ENCODE measurements at places on chromosomes 12 and 14.

GRCh38 chr12:90153827-90154226, 445.2 kb upstream of the ATP2B1 start:
- no peak for DNase-seq

GRCh38 chr12:109115404-109115757, 1.0 kb upstream of the ACACB start:
- DNase-seq, result no peak

GRCh38 chr14:68336165-68336564, 456.7 kb downstream of the ZFP36L1 start:
- no peak for DNase-seq

DNA sequence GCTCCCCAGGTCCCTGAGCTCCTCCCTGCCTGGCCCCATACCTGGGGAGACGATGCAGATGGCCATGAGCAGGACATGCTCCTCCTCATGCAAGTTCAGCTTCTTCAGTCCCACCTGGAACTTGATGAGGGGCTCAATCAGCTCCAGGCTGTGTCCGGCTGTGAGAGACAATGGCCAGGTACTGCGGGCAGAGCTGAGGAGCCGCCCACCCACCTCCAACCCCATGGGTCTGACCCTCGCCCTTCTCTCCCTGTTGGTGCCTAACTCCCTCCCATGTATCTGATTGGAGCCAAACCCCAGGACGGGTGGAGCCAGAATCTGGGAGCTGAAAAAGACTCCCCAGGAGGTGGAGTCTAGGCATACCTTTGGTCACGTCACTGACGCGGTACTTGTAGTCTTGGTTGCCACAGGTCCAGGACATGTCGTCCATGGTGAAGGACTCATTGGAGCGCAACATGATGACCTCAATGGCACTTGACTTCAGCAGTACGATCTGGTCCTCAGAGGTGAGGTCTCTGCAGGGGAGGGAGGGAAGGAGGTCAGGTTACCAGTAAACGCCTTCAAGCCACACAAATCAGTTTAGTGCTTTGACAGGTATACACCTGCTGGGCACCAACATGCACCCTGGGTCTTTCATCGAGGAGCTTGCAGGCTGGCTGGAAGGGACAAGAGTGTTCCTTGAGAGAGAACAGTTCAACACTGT, 26.7 kb upstream of the HDAC7 start:
- no peak for DNase-seq

DNA sequence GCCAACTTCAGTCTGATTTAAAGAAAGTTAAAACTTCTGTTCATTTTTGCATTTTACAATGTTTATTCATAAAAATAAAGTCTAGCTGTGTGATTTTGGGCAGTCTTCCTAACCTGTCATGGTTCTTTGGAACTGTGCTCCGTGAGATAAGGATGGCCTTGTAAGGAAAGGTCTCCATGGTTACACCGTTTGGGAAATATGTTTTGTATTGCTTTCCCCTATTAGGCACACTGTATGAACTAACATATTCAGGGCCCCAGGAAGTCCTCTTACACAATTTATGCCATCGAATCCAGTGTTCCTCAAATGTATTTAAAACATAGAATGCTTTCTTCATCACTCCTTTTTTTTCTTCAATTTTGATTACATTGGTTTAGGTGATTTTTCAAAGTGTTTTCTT, 54.5 kb downstream of the APAF1 start:
- DNase-seq, result no peak

DNA sequence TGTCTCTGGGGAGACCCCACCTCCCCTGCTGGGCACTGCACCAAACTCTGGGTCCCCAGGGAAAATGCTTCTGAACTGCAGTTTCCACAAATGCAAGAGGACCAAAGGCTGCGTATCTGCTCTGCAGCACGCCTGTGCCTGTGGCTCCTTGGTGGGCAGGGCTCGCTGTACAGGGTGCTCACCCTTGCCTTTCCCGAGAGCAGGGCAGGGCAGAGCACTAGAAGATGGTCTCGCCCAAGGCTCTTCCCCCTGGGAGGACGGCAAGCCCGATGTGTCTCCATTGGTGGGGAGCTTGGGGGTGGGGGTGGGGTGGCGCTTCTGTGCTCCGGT, 175.3 kb upstream of the RTL1 start:
- DNase-seq, result no peak

DNA sequence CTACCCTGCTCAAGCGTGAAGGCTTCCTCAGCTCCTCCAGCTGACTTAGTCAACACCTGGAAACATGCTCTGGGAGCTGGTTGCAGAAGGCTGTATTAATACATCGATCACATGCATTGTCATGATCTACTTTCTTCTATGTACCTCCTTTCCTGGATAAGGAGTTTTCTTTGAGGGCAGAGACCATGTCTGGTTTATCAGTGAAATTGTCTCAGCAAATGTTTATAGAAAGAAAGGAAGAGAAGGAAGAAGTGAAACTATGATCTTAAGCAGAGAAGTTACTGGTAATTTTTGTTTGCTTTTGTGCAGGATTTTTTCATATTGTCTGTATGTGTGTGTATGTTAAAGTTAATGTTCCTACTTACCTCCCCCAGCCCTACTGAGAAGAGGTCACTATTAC, 4.5 kb downstream of the DYRK4 start:
- DNase-seq, result no peak

DNA sequence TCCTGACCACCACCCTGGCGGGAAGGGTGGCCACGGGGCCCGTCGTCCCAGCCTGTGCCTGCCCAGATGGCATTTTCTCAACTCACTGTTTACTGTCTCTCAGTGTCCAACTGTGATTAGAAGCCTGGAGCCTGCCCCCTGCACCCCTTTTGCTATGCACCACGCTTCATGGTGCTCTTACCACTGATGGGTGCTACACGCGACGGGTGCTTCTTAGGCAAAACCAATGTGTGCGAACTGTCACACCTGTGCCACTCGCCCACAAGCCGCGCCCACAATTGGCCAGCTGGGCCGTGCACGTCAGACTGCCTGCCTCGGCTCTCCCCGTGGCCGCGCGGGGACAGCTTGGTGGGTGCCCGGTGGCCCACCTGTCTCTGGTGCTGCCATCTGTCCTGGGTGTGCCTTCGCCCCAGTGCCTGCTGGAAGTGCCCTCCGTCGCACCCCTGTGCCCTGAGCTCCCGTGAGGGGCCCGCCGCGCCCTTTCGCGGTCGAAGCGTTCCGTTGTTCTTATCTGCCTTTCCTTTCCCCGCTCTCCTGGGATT, 15.1 kb upstream of the AMN start:
- no peak for DNase-seq

GRCh38 chr12:50467439-50467838, 37.3 kb upstream of the DIP2B start:
- no peak for DNase-seq

DNA sequence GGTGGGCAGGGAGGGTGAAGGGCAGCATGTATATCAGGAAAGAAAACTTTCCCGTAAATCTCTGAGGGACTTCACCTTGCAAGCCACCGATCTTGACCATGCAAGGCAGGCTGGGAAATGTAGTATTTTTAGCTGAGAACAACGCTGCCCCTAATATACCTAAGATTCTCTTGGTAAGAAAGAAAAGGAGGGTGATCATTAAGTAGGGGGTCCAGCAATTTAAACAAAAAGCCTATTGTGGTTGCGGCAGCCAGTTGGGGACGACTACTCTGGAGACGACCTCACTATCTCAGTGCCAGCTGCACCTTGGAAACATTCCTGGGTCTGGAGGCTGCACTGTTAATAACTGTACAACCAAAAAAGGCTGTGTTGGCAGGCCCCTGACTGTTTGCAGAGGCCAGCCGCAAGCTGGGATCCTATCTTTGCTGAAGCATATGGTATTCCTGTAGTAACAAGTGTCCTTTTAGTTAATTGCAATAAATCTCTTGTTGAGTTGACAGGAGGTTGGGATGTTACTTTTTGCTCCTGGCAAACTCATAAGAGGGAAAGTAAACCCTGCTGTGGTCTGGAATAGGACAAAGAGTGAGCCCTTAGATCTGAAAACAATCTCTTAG, 6.4 kb downstream of the APOLD1 start:
- no peak for DNase-seq

DNA sequence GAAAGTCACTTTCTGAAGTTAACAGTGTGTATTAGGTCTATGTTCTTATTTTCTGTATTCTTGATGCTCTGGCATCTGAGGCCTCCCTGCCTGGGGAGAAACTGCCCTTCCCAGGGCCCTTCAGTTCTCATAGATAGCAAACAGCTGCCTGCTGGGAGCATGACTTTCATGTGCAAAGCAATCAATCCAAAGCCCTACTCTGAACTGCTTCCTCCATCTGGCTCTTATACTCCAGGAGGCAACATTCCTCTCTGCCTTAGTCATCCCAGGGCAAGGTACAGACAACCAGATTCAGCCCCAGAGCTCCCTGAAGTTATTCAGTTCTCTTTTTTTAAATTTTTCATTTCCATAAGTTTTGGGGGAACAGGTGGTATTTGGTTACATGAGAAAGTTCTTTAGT, 41.7 kb upstream of the RIN3 start:
- no peak for DNase-seq

- peak; percentile 51 for DNase-seq
Measured at GRCh38 chr14:52862632-52863333, 71.4 kb upstream of the GNPNAT1 start.

DNA sequence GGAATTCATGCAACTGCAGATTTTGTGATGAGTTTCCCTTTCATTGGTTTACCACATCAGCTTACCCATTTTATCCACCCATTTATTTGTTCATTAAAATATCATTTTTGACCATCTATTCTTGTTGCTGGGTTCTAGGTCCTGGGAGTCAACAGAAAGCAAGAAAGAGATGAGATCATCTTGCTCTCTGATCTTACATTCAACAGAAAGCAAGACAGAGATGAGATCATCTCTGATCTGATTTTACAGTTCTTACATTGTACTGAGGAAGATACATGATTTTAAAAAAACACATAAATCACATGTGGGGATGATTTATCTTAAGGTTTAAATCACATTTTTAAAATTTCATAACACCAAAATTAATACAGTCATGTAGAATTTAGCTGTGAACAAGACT, 2.3 kb downstream of the TAS2R46 start:
- DNase-seq, result no peak

- no peak for DNase-seq
Measured at GRCh38 chr12:7916936-7917335, 19.1 kb downstream of the SLC2A3 start.

DNA sequence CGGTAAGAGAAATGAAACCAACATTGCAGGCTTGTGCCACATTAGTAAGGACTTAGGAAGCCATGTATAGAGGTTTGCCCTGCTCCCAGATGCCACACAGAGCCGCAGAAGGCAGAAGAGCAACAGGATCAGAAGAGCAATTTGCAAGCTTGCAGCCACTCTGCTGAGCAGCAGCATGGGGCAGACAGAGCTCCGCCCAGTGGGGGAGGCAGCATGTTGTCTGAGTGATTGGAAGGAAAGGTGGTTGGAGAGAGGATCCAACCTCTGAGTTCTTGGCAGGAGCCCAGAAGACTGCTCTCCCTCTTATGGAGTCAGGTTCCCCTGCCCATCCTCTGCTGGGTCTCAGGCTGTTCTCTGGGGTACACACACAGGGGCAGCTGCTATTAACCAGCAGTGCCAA, 2.3 kb upstream of the KRT6A start:
- DNase-seq, result no peak

GRCh38 chr12:9341260-9341585, 133.0 kb upstream of the PZP start:
- DNase-seq, result no peak

- no peak for DNase-seq
Measured at GRCh38 chr12:52259657-52260243, 14.7 kb upstream of the KRT86 start.

DNA sequence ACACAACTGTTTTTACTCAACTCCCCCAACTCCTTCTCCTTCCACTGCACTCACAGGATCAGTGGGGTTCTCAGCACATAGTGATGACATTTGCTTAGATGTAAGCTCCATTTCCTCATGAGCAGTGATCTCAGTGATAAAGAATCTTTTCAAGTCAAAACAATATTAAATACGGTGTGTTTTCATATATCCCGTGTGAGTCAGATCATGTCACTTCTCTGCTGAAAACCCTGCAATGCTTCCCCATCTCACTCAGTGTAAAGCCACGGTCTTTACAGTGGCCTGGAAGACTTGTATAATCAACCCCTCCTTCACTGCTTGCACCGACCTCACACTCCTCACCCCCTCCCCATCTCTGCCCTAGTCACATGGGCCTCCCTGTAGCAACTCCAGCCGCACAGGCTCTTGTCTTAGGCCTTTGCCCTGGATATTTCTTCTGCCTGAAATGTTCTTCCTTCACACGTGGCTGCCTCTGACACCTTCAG, 149.7 kb upstream of the ARHGAP5 start:
- no peak for DNase-seq

- DNase-seq, result no peak
Measured at GRCh38 chr12:34394211-34395055, 372.1 kb downstream of the ALG10 start.

- no peak for DNase-seq
Measured at GRCh38 chr12:22527999-22528398, 16.3 kb downstream of the C2CD5 start.

DNA sequence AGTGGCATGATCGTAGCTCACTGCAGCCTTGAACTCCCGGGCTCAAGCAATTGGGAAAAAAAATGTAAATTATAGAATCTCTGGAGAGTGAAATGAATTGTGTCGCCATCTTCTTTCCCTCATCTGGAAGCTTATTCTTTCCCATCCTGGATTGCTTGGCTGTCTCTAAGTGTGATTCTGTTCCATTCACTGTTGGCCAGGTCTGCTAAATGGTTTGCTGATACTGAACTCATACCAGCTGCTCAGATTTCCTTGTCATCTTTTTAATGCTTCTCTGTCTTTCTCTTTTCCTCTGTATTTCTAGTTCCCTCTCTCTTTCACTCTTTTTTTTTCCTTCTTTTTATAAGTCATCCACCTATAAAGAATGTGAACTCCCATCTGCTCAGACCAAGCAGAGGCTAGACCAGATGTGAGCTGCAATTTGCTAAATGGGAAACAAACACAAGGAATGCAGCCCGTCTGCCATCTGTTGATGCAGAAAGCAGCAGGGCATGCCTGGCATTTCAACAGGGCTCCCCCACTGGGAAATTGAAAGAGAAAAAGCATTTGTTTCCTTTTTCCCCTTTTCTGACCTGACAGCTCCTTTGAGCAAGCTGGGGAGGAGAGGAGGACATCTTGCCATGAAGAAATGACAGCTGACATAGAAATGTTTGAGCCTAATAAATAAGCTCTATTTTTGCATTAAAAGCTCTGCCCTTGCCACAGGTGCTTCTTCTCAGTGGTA, 1823.6 kb upstream of the FLRT2 start:
- no peak for DNase-seq

DNA sequence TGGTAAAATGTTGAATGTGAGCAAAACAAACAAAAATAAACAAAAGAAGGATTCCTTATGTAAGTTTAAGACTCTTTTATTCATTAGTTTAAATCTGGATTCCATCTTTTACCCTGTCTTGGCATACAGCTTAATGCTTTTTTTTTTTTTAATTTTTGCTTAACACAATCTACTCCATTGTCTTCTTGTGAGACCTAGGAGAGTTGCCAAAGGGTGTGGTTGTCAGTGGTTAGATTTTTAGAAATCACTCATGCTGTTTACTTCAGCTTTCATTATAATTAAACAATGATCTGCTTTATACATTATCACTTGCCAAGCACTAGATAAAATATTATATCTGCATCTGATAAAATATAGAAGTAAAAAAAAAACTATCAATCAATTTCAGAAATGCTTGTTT, 77.7 kb upstream of the KITLG start:
- no peak for DNase-seq
